ENCODE measurements at places on chromosomes 3 and 15.

DNA sequence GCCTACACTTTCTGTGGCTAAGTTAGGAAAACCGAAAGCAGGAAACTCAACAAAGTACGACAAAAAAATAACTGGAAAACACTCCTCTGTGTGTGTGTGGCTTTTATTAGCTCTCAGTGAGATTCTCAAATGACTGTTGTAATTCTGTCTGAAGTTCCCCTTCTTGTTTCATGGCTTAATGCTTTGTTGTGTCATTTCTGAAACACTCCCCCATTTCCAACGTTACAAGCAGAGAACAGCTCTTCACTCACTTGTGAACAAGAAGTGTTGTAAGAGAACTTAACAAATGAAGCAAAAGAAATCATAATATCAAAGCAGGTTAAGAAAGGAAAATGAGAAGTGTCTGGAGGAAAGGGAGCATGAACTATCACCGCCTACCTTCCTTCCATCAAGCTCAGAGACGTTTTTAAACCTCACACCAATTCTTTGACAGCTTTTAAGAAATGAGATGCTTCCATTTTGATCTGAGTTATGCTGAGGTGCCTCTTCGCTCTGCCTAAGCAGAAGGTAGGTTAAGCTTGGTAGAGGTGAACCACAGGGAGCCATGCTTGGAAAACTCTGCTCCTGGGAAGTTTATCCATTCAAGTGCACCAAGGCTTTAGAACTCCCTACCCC, 12.4 kb upstream of the SEC62 start:
- DNase-seq, result no peak

DNA sequence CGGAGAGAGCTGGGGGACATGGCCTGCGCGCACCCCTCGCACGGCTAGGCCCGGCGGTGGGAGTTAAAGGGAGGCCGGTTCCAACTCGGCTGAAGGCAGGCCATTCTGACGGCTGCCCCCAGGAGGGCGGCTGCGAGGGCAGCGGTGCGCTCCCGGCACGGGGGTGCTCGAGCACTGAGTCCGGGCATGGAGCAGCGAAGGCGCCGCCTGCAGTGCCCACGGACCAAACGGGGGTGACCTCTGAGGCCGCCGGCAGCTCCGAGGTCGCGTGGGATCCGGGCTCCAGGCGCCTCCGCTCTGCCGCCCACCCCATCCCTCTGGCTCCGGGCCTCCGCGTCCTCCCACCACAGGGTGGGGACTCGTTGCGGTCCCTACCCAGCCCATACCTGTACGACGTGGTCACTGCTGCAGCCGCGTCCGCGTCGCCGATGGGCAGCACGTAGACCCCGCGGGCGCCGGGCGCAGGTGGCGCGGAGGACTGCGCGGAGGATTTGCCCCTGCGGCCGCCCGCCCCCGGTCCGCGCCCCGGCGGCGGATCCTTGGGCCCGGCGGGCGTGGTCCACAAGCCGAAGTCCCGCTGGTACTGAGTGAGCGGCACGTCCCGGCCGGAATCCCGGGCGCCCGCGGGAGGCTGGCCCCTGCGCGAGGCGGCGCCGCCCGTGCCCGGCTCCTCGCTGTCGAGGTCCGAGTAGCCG, 469 bp downstream of the MAP6D1 start:
- DNase-seq, result no peak

DNA sequence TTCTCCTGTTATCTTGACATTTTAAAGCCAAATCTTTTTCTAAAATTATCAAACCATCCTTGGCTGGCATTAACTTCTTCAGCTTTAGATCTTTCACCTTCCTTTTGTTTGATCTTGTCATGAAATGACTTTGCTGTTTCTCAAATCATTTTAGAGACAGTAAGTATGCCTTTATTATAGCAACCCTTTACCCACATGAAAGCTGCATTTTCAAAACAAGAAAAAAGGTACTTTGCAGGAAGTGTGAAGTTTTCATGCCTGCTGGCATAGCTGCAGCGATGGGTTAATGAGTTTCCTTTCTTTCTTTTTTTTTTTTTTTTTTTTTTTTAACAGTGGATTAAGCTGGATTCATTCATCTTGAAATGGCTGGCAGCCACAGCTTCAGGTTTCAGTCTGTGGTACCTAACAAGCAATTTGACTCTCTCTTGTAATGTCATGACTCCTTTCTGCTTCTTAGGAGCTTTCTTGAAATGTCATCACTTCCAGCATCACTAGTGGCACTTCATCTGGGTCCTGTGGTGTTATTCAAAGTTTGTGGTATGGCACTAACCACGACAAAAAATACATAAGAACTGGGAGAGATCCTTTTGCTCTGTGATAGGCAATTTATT, 18.8 kb downstream of the SLC25A26 start:
- DNase-seq, result no peak

- no peak for DNase-seq
These were observed at the start of gene IL17RE for GRCh38 chr3:9902372-9903237. Gene IL17RE, plus strand, starts transcription at chr3:9902848. Its CDS starts 85 bp downstream, at chr3:9902933.

DNA sequence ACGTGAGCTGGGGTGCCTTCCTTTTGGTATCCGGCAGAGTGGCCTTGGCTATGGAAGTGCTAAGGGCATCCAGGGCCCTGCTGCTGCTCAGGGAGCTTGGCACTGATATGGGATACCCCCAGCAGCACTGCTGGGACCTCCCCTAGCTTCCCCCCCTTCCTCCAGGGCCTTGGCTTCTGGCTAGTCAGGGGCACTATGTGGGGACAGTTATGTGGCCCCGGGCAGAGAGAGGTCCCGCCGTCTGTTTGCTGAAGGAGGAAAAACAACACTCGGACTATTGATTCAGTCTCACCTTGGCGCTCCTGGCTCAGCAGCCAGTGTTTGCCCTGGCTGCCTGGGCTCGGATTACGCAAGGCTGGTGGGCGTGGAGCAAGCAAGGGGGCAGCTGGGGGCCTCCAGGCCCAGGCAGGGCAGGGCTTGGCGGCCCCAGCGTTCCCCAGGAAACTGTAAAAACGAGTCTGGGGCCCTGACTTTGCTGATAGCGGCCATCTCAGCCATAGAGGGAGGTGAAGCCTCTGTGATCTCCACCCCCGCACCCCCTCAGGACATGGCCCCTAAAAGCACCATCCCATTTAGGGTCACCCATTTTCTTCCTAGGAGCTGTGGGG, 5.7 kb downstream of the FURIN start:
- DNase-seq, result no peak

DNA sequence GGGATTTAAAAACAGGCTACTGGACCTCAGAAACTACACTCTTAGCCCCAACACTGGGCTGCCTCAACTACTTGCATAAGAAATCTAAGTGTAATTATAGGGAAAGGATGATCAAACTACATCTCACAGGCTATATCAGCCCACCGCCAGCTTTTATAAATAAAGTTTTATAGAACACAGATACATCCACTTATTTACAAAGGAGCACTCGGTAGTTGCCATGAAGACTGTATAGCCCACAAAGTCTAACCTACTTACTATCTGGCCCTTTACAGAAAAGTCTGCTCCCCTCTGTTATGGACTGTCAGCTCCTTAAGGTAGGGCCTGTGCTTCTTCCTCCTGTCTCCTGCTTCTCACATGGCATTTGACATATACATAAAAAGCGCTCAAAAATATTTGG, 9.5 kb downstream of the OSBPL10 start:
- DNase-seq, result no peak

- no peak for DNase-seq
These were observed 45.6 kb downstream of the DCBLD2 start for GRCh38 chr3:98855806-98856400.

DNA sequence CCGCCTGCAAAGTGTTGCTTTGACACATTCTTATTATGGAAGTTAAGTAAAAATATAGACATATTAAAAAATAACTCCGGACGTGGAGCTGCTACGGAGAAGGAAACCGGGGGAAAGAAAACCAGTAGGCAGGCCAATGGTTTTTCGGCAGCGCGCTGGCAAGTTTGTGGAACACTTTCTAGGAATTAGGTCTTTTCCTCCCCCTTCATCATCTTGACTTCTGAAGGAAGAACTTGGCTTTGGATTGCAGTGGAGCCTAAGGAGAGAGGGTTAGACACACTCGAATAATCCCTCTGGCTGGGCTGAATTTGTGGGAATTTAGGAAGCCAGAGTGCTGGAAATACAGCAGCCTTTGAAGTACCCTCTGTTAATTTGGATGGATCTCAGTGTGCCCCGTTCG, 317 bp downstream of the ROBO2 start:
- no peak for DNase-seq

DNA sequence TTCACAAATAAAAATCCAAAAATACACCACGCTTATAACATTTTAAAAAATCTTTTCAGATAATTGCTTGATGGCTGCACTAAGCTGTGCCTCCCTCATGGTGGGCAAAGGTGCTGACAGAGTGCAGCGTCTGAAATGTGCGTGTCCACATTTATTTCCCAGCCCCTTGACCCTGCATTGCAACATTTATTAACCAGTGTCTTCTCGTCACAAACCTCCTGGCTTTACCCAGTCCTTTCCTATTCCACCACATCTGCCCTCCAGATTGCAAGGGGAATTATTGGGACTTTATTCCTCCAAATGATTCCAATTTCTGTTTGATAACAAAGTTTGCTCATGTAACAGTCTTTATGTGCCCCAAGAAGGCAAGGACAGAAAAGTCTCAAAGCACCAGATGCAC, 5.5 kb downstream of the RASGRP1 start:
- no peak for DNase-seq

- no peak for DNase-seq
These were observed 1033.7 kb downstream of the ROBO1 start for GRCh38 chr3:78734048-78734637.

- no peak for DNase-seq
These were observed 907 bp downstream of the PLXNA1 start for GRCh38 chr3:126983653-126984390.

DNA sequence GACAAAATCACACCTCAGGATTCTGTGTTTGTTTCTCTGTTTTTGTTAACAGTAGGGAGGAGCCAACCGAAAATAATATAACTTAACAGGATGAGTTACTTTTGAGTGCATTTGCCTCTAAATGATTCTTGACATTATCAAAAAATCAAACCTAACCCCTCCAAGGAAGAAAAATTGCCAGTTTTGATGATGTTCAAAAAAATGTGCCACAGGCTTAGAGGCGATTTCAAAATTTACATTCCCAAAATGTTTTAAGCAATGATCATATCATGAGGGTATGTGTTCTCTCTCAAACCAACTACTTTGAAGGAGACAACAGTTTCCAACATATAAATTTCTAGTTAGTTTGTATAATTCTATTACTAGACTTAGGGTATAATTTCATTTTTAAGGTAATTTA, 6.7 kb downstream of the VGLL3 start:
- DNase-seq, result no peak

DNA sequence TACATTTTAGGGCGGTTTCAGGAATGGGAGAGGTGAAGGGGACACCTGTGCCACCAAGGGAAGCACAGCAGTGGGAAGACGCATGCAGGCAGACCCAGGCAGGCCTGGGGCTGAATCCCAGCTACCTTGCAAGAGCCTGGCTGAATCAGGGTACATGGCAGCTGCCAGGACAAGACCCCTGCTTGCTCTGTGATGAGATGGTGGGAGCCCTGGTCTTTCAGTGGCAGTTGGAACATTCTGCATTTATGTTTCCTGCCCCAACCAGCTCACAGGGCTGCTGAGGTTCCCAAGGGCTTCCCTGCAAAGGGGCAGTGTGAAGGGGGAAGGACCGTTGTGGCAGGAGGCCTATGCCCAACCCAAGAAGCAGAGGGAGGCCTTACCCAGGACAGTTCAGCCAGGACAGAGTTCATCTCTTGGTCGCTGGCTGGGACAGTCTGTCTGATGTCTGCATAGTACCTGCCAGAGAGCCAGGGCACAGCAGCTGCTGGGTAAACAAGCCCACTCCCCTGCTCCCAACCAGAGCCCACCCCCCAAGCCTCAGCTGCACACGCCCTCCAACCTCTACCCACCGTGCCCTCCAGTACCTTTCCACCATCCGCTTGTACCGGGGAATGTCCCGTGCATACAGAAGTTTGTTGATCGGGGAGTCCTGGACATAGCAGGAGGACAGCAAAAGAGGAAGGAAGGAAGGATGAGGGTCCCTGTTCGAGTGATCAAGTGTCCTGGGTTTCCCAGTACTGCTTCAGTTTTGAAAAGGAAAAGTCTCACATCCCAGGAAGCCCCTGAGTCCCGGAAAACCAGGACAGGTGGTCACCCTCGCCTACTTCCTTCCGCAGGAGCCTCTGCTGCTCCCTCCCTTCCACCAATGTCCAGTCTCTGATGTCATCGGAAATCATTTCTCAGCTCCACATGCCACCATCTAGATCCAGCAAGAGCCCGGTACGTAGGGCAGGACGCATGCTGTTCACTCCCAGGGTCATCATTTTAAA, 23.1 kb downstream of the PLXNB1 start:
- DNase-seq, result no peak

GRCh38 chr3:129723558-129724324, 117.3 kb upstream of the PLXND1 start:
- DNase-seq, result no peak

DNA sequence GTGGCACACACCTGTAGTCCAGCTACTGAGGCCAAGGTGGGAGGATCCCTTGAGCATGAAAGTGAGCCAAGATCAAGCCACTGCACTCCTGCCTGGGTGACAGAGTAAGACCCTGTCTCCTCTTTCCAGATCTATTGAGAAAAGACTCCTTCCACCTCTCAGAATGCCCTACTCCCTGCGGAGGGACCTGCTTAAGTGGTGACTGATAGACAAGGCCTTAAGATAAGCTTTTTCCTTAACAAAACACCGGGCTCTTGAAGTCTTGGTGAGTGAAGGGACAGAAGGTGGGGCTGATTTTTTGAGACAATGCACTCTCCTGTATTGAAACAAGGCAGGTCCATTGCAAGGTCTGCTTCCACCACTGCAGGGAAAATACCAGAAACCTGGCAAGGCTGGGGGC, 338.4 kb upstream of the FRG2C start:
- DNase-seq, result no peak

- DNase-seq, result no peak
These were observed 95.4 kb upstream of the KCNAB1 start for GRCh38 chr3:156024904-156025533.

DNA sequence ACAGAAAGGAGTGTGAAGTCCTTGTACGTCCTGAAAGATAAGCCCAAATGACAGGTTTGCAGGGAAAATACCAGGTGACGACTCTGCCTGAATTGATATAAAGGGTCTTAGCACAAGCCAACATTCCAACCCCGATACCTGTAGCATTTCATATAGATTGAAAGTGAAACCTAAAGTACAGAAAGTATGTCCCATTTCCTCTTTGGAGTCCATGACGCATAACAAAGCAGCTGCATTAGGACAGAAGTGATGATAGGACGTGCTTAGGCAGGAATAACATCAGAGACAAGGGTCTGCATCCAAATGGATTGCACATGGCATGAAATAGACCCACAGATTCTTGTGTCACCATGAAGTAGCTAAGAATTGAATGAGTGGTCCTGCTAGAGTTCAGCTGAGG, 187.0 kb upstream of the ROBO1 start:
- DNase-seq, result no peak

DNA sequence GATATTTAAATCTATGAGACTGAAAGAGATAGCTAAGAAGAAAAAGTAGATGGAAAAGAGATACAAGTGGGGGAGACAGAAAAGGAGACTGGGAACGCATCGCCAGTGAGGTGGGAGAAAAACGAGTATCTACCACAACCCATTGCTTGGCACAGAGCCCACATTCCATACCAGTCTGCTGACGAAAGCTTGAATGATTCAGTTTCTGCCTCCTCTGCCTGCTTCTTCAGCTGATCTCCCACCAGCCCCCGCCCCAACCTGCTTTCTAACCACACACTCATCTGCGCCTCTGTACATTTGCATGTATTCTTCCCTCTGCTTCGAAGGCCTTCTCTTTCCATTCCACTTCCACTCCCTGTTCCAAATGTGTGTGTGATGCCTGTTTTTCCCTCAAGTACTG, 188.1 kb downstream of the USP13 start:
- peak; percentile 1 for DNase-seq

GRCh38 chr3:129612534-129613366, 6.3 kb upstream of the PLXND1 start:
- DNase-seq, result no peak
